ENCODE measurements at places on chromosomes 11 and 22. TPM values are rescaled to one million over a fixed set of nuclear protein-coding genes. Genes with fewer than 3 reads are reported as not detected.

GRCh38 chr11:18193010-18193409 is 20.4 kb downstream of the MRGPRX4 start:
- DNase-seq: no peak

- DNase-seq: no peak
Measured at GRCh38 chr11:118406599-118407166, 5.3 kb downstream of the ATP5MG start.

DNA sequence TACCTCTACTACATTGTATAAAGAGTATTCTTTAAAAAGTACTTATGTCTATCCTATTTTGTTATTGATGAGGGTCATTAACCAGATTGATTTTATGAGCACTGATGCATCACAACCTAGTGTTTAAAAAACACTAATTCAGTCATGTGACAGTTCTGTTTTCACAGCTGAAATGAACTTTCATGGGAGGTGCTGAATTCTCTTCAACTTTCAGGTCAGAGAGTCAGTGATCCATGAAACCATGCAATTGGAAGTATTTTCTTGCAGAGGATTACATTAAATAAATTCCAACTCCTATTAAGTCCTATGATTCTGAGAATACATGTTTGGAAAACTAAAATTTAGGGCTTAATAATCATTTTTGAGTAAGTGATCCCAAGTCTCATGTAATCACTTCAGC is 889.4 kb downstream of the KCNA4 start:
- DNase-seq: no peak

- no peak for DNase-seq
Measured at GRCh38 chr11:28673691-28674432, 565.7 kb downstream of the METTL15 start.

FAM180B gene
- total RNA-seq: not detected

Measured in osteoblast (primary cell).